ENCODE measurements at places on chromosomes 5 and 9. TPM values are rescaled to one million over a fixed set of nuclear protein-coding genes. Genes with fewer than 3 reads are reported as not detected.
A peak's percentile ranks its signal among the peaks of the same experiment; 100 is the strongest.

- H3K4me1 ChIP-seq, result no peaks in the 10 kb centered on the region
- no peaks in the 10 kb centered on the region for H3K36me3 ChIP-seq
- DNase-seq, result no peak
- no peaks in the 10 kb centered on the region for H3K27me3 ChIP-seq
These were observed 78.2 kb upstream of the MAN2A1 start for GRCh38 chr5:109611505-109611904.

- DNase-seq, result peak; percentile 31
- H3K4me1 ChIP-seq, result peaks cover 40% of the 10 kb centered on the region
- peak overlapping the region; percentile 49 for H3K4me3 ChIP-seq
- no peaks in the 10 kb centered on the region for H3K36me3 ChIP-seq
- H3K27ac ChIP-seq, result no peak overlapping the region
- H3K27me3 ChIP-seq, result peaks cover 100% of the 10 kb centered on the region
These were observed 4.9 kb downstream of the NKX2-5 start for GRCh38 chr5:173229966-173230689.

DNA sequence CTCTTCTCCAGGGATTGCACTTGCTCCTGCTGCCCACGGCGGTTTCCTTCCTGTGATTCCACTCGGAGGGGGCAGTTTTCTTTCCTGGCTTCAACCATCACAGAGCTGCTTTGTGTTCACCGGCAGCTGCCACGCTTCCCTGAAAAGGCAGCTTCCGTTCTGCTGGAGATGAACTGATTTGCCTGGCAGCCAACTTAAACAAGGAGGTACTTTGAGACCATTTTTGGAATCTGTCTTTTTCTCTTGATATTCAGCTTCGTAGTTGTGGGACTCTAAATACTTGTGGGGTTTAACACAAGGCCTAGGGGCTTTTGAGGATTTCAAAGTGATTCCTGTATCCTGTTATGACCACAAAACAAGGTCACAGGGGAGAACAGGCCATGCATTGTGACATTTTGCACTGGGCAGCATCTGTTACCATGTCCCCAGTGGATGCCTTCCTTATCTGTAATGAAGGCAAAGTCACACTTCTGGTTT is 192.0 kb downstream of the MTRR start:
- H3K27me3 ChIP-seq, result no peaks in the 10 kb centered on the region
- no peaks in the 10 kb centered on the region for H3K36me3 ChIP-seq
- no peak overlapping the region for H3K27ac ChIP-seq
- H3K4me1 ChIP-seq, result peaks cover 19% of the 10 kb centered on the region
- no peak for DNase-seq

- no peaks in the 10 kb centered on the region for H3K27me3 ChIP-seq
- DNase-seq, result no peak
- peaks cover 34% of the 10 kb centered on the region for H3K4me1 ChIP-seq
These were observed 27.9 kb downstream of the ADGRV1 start for GRCh38 chr5:90586469-90586868.

DNA sequence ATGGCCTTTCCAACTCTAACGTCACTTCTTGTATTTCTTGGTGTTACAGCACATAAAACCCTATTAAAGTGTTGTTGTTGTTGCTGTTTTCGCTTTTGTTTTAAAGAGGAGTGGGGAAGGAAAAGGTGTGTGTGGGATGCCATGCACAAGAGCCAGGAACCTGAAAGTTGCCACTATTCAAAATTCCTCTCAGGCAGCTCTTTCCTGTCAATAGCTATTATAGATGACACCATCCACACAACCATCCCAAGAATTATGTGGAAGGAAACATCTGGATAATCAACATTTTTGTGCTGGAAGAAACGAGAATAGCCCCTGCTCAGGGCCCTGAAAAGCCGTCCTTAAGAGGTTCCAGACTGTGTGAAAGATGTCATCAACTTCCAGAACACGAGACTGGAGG is 79.3 kb downstream of the SHB start:
- DNase-seq, result no peak
- no peaks in the 10 kb centered on the region for H3K27me3 ChIP-seq
- no peak overlapping the region for H3K27ac ChIP-seq
- no peaks in the 10 kb centered on the region for H3K4me1 ChIP-seq

DNA sequence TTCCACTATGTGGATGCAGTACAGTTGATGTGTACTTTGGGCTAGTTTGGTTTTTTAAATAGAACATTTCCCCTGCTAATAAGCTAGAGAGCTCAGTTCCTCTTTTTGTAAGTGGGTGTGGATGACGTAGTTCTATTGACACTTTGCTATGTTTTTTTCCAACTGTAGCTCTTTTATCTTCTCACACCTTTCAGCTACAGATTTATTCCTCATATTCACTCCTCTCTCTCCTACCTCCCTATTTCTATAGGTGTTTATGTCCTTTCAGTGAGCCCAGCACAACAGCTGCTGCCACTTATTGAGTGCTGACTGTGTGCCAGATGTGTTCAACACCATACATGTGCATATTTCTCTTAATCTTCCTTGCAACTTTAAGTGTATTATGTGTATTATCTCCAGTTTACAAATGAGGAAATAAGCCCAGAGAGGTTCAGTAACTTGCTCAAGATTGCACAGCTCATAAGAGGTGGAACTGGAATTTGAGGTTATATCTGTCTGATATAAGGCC is 215.7 kb downstream of the SEMA6A start:
- H3K27me3 ChIP-seq, result 0 out of 2 replicates have a peak, but pooled peaks cover 7% of the 10 kb centered on the region
- no peaks in the 10 kb centered on the region for H3K36me3 ChIP-seq
- H3K4me1 ChIP-seq, result no peaks in the 10 kb centered on the region
- no peak overlapping the region for H3K4me3 ChIP-seq
- H3K27ac ChIP-seq, result no peak overlapping the region
- no peak for DNase-seq

DNA sequence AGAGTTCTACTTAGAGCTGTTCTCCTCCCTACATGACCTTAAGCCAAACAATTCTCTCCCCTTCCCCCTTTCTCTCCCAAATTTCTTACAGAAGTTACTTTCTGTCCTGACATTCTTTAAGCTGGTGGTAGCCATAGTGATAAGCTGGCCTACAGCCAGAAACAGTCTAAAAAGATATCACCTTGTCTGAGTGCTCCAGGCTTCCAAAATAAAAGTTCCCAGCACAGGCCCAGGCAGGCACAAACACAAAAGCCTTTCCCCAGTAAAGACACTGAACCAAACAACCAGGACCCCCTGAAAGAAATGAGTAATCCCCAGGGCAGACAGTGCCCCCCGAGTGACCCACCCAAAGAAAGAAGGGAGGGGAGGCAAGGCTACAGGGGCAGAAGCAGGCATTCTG is 19.2 kb downstream of the SIL1 start:
- no peak overlapping the region for H3K4me3 ChIP-seq
- no peaks in the 10 kb centered on the region for H3K36me3 ChIP-seq
- no peak overlapping the region for H3K27ac ChIP-seq
- H3K4me1 ChIP-seq, result no peaks in the 10 kb centered on the region
- no peaks in the 10 kb centered on the region for H3K27me3 ChIP-seq

The MLANA gene
- total RNA-seq, result not detected

GRCh38 chr5:177576169-177576568 is 15.8 kb upstream of the TMED9 start:
- H3K4me3 ChIP-seq, result no peak overlapping the region
- no peaks in the 10 kb centered on the region for H3K27me3 ChIP-seq
- H3K36me3 ChIP-seq, result no peaks in the 10 kb centered on the region
- peaks cover 3% of the 10 kb centered on the region for H3K4me1 ChIP-seq
- no peak for DNase-seq

DNA sequence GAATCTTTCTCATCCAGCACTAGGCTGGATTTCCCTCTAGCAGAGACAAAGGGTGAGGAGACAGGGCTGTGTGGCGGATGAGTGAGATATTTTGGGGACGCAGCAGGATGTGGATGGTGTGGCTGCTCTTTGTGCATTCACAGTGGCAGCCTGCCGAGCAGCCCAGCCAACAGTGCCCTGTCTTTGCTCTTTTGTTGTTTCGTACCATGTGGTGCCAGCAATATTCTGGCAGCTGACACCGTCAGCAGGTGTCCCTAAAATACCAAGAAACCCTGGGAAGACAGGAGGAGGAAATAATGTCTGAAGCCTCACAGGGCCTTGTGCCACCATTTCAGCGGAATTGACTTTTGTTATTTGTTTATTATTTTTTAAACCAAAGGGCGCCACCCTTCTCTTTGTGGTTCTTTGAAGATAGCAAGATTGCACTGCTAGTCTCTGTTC is 141.4 kb downstream of the CCDC192 start:
- no peaks in the 10 kb centered on the region for H3K4me1 ChIP-seq
- peak; percentile 8 for DNase-seq
- H3K36me3 ChIP-seq, result no peaks in the 10 kb centered on the region
- no peaks in the 10 kb centered on the region for H3K27me3 ChIP-seq
- no peak overlapping the region for H3K27ac ChIP-seq

DNA sequence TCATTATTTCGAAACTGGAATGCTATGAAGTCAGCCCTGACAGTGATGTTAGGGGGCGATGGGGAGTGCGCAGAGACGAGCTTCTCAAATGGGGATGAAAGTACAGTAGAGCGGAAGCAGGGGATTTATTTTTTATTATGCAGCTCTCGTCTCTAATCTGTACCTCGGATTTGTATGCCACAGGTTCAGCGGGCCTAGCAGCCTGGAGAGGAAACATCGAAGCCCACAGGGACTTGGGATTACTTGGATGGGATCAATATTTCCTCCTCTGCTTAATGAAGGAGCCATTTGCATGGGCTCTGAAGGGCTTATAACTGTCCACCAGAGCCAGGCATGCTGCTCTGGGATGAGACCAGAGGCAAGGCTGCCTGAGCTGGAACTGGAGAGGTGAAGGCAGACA is 133.5 kb upstream of the RAPGEF1 start:
- DNase-seq, result no peak
- H3K27ac ChIP-seq, result no peak overlapping the region
- no peak overlapping the region for H3K4me3 ChIP-seq
- no peaks in the 10 kb centered on the region for H3K27me3 ChIP-seq

The MZB1 gene
- total RNA-seq, result 1.6 TPM

- H3K4me1 ChIP-seq, result peaks cover 8% of the 10 kb centered on the region
- H3K4me3 ChIP-seq, result no peak overlapping the region
- H3K27ac ChIP-seq, result no peak overlapping the region
- H3K36me3 ChIP-seq, result no peaks in the 10 kb centered on the region
- no peak for DNase-seq
- H3K27me3 ChIP-seq, result no peaks in the 10 kb centered on the region
These were observed 34.8 kb downstream of the ITGA2 start for GRCh38 chr5:53023969-53024368.

- peaks cover 29% of the 10 kb centered on the region for H3K4me1 ChIP-seq
- DNase-seq, result peak; percentile 13
- H3K27ac ChIP-seq, result no peak overlapping the region
- H3K4me3 ChIP-seq, result no peak overlapping the region
- H3K36me3 ChIP-seq, result no peaks in the 10 kb centered on the region
- peaks cover 4% of the 10 kb centered on the region for H3K27me3 ChIP-seq
These were observed 7.6 kb downstream of the SLC24A2 start for GRCh38 chr9:19781240-19781639.

The SPINK5 gene
- total RNA-seq, result 4.5 TPM

- H3K4me1 ChIP-seq, result peaks cover 21% of the 10 kb centered on the region
- no peak overlapping the region for H3K27ac ChIP-seq
- H3K27me3 ChIP-seq, result no peaks in the 10 kb centered on the region
- H3K36me3 ChIP-seq, result no peaks in the 10 kb centered on the region
- DNase-seq, result no peak
These were observed 13.0 kb downstream of the GLRX start for GRCh38 chr5:95809414-95809960.

GRCh38 chr5:26390608-26391007 is 647.8 kb downstream of the CDH9 start:
- no peaks in the 10 kb centered on the region for H3K36me3 ChIP-seq
- H3K4me3 ChIP-seq, result no peak overlapping the region
- no peak overlapping the region for H3K27ac ChIP-seq
- no peak for DNase-seq
- peaks cover 3% of the 10 kb centered on the region for H3K4me1 ChIP-seq

DNA sequence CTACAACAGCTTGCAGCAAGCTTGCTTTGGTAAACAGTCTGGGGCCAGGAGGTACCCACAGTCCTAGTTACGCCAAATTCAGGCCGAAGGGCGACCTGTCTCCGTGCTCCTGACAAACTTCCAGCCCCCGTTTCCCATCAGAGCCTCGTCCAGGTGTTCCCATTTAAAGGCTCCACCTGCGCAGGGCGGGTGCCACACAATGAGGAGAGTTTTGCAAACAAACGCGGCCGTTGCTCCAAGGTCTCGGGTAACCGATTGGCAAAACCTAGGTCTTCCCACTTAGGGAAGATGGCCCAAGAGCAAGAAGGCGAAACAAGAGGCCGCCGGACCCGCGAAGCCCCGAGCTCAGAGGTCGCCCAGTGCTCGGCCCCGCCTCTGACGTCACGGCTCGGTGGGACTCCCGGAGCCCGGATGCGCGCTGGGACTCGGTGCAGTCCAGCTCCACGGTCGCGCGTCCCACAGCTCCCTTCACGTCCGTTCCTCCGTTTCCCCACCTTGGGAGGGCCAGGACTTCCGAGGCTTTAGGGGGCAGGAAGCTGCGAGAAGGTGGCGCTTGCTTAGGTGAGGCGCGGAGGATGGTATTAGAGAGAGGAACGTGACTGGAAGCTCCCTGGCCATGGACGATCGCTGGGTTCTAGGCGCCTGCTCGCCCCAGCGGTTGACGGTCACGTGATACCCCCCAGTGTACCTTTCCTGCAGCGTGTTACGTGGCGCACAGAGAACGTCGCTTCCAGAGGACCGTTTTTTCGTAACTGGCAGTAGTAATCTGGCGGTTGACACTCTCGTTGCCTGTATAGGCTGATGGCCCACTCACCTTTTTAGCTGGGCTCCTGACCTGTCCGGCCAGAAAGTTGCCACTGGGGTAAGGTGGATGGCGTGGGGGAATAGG is 41.8 kb upstream of the KDM4C start:
- H3K36me3 ChIP-seq, result no peaks in the 10 kb centered on the region
- H3K4me3 ChIP-seq, result peak overlapping the region; percentile 58
- H3K27ac ChIP-seq, result peak overlapping the region; percentile 81
- peak; percentile 89 for DNase-seq
- H3K27me3 ChIP-seq, result no peaks in the 10 kb centered on the region
- no peaks in the 10 kb centered on the region for H3K4me1 ChIP-seq

The GALNT12 gene
- total RNA-seq, result 23.6 TPM

DNA sequence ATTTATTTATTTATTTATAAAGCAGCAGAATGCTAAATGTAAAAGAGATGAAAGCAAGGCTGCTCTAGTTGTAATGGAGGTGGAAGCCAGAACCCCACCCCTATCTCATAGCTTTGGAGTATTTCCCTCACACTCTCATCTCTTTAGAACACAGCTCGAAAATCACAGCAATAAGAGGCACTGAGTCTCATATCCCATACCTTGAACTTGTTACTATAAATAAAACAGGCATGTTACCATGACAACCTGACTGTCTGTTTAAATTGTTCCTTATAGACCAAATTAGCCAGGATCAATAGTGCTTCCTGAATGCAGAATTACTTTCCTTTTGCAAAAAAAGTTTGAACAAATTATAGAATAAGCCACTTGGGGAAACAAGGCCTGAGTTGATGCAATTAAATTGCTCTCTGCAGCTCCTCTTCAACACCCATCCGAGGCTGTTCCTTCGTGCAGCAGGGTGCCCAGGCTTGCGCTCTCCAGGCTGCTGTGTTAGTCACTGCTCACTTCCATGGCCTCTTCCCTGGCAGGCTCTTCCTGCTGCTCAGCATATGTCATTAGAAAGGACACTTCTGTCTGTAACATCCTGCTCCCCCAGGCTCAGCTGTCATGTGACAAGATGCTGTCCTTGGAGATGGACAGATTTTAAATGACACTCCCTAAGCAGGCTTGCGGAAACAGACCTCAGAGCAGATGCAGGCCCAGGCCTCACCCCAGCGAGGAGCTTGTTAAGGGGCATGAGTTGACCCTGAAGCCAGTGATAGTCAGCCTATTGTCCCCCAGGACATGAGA is 120.2 kb downstream of the CARTPT start:
- no peak for DNase-seq
- no peak overlapping the region for H3K4me3 ChIP-seq
- H3K27ac ChIP-seq, result no peak overlapping the region
- H3K27me3 ChIP-seq, result no peaks in the 10 kb centered on the region
- H3K36me3 ChIP-seq, result no peaks in the 10 kb centered on the region
